ENCODE measurements at places on chromosomes 7 and 10.

GRCh38 chr7:45178241-45179225 is 20.9 kb downstream of the RAMP3 start:
- no peak for DNase-seq

GRCh38 chr10:100347568-100348195 is 649 bp downstream of the SCD start:
- no peak for DNase-seq

DNA sequence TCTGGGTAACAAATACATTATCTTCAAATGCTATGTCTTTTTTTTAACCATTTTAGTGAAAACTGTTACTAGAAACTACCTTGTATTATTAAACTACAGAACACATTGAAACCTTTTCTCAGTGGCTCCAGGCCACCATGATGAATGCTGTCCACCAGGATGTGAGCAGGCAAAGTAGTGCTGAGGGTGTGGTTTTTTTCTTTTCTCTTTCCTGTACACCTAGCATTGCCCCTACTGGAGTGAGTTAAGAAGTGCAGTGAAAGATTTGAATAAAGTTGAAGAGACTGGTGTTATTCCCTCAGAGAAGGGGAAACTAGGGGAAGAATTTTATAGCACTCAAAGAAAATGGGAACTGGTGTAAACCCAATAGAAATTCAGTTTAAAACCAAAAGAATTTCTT is 120.0 kb upstream of the SAMD8 start:
- DNase-seq = no peak

GRCh38 chr7:47406801-47407129 is 175.1 kb downstream of the TNS3 start:
- DNase-seq = no peak

DNA sequence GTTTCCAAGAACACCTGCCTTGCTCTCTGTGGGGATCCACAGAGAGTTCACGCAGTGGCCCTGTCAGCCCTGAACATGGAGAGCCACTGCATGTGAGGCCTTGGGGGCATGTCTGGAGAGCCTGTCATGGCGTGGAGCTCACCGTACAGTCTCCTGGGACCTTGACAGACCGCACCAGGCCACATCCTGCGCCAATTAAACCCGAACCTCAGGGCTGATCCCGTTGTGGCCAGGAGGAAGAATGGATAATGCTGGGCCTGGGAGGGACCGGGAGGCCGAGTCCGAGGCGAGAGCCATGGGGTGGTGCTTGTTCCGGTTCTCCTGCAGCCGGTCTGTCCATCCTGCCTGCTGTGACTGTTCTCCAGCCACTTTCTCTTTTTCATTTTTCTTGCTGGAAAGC is 68.7 kb downstream of the DNAJB6 start:
- DNase-seq = no peak

DNA sequence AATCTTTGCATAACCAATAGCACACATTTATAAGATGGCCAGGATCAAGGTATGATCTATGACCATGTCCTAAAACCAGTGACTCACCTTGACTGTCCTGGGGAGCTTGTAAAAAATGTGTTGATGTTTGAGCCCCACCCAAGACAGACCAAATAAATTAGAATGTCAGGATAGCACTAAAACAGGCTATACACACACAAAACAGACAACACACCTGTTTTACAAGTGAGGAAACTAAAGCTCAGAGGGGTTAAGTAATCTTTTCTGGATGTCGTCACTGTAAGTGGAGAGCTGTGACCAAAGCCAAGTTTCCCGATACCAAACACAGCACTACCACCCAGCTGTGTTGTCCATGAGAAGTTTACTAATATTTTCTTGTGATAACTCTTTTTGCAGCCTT is 84.5 kb downstream of the AVL9 start:
- no peak for DNase-seq

DNA sequence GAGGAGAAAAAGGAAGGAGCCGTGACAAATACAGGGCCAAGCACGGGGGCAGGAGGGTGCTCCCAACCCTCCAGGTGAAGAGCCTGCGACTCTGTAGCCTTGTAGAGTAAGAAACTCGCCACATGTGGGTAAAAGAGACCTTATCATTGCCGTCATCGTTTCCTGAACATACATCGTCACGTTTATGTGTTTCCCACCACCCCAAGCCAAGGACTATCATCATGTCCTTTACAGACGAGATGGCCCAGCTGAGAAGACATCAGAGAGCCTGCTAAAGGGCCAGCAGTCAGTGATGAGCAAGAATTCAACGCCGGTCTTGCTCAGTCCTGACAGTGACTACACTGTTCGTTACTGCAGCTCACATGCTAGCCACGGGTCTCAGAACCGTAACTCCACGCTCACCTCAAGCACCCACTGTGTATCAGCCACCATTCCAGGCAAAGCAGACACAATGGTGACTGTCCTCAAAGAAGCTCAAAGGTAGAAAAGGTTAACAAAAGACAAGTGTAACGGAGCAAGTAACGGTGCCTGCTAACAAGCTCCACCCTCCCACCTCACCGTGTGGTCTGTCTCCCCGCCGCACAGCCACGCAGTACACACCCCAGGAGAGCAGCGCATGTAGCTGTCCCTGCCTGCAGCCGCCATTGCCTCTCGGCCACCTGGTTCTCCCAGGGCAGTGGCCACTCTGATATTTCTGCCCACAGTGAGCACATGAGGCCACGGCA is 147.8 kb downstream of the MAD1L1 start:
- DNase-seq = no peak

GRCh38 chr7:75977743-75978142 is 16.7 kb downstream of the TMEM120A start:
- peak; percentile 34 for DNase-seq

- no peak for DNase-seq
These were observed 83.7 kb upstream of the KDM7A start for GRCh38 chr7:140260352-140261104.

- DNase-seq = no peak
These were observed 41.5 kb downstream of the GATA3 start for GRCh38 chr10:8095959-8096358.

- no peak for DNase-seq
These were observed 74.4 kb upstream of the EFCAB10 start for GRCh38 chr7:105655500-105656380.

GRCh38 chr7:94178230-94178629 is 174.1 kb upstream of the BET1 start:
- DNase-seq = no peak

- no peak for DNase-seq
These were observed 11.2 kb upstream of the NPS start for GRCh38 chr10:127537924-127538323.

DNA sequence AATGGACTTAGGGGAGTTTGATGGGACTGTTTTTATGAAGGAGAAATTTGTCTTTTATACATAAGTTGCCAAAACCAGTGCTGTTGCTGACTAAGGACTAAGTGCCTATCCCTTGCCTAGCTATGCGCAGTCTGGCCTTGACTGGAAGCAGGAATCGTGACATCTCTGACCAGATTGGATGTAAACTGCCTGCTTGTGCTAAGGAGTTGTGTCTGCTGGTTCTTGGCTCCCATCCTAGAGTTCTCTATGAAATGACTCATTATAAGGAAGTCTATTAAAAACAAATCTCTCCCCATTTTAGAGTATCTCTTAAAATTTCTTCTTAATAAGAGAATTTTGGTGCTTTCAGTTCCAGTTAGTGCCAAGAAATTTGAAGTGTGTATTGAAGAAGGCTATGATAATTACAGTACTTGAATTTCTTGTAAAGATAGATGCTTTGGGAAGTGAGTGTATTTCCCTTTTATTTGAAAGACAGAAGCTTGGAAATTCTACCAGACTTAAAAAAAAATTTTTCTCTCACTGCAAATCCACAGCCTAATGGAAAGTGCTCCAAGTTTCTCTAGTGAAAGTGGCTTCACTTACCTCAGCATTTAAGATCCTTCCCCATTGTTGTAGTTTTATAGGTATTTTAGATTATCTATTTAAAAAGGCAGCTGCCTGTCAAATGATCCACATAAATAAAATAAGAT is 77.6 kb downstream of the BICC1 start:
- no peak for DNase-seq

GRCh38 chr7:3561932-3562331 is 260.9 kb downstream of the SDK1 start:
- no peak for DNase-seq

DNA sequence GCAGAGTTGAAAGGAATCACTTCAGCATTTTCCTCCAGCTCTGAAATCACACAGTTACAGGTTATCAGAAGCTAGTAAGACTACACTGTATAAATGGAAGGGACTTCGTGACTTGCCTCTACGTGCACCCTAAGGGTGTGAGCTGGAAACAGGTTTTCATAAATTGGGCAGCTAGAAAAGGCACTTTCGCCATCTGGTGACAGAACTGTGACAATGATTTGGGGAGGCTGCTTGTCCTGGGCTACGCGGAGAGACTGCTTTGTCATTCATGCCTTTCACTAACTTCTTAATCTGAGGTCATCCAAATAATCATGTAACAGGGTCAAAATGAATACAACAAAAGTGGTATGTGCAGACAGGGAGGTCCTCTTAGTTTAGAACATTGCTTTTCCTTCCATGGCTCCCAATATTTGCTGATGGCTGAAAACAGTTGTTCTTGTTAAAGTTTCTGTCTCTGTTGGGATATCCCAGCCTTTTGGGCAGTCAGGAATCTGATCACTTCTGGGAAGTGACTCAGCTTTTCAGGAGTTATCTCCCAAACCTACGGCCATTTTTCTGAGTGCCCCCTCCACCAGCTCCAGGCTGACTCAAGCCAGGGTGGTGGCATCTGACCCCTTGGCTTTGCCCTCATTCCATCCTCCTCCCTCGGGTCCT is 17.8 kb downstream of the VWC2 start:
- no peak for DNase-seq
